Fibroblast of skin of left quadriceps (primary cell): ENCODE measurements at places on chromosomes 6 and 20.
A peak's percentile ranks its signal among the peaks of the same experiment; 100 is the strongest.

- DNase-seq: no peak
Observed at GRCh38 chr20:58244517-58245030, 16.1 kb upstream of the ANKRD60 start.

GRCh38 chr6:57262488-57262887, 40.4 kb upstream of the RAB23 start:
- DNase-seq: no peak

GRCh38 chr6:11632795-11633511, 95.4 kb downstream of the TMEM170B start:
- no peak for DNase-seq

GRCh38 chr6:38316099-38316868, 323.4 kb downstream of the BTBD9 start:
- no peak for DNase-seq

GRCh38 chr20:40673442-40673841, 15.6 kb downstream of the MAFB start:
- no peak for DNase-seq

DNA sequence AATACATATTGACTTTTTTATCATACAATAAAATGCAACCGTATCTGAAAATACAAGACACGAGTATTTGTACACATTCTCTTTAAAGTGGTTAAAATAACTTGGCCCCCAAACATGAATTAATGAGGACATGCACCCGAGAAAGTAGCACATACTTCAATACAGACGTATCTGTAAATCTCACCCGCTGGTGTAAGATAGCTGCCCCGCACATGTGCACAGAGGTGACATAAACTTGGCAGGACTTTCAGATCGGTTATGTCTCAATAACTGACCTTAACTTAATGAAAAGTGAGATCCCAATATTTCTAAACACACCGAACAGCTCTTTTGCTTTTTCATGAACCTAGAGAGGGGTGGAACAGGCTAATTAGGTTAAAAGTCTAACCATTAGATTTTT, 91.5 kb upstream of the RPS6KA2 start:
- no peak for DNase-seq

- no peak for DNase-seq
Observed at GRCh38 chr6:16687045-16687444, 74.2 kb downstream of the ATXN1 start.

GRCh38 chr6:25789475-25789874, 34.9 kb downstream of the SLC17A4 start:
- DNase-seq: no peak

GRCh38 chr20:1360094-1360846, 31.3 kb upstream of the SDCBP2 start:
- no peak for DNase-seq

DNA sequence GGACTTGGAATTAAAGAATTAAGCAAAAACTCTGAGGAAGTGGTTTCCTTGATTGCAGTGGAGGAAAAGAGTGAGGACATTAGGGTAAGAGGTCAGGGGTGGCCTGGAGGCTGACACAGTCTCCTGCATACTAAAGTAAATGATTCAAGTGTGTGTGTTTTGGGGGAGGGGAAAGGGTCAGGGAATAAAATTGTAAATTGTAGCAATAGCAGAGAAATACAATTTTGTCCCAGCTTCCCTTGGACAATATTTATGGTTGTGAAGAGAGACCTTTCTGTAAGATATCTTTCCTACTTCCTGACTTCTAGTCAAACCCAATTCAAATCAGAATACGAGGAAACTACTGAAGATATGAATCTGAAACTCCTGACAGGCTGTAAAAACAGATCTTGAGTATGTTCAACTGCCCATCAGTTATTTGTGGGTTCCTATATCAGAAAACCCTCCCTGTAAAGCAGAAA, 143.4 kb upstream of the HMGN3 start:
- DNase-seq: no peak

DNA sequence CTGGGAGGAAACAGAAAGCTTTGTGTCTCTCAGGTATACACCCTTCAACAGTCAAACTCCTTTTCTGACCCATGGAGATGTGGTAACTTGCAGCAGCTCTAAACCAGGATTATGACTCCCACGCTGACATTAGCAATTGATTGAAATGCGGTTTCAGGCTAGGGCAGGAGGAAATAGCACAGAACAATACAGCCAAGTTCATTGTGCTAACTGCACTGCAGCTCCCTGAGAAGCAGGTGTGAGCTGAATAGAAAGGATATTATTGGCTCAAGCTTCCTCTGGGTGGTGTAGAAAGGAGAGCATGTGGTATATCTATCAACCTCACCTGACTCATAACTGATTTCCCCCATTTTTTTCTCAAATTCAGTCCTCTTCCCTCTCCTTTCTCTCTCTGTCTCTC, 612.3 kb upstream of the BTBD3 start:
- no peak for DNase-seq

- no peak for DNase-seq
Observed at GRCh38 chr6:166540631-166541331, 45.7 kb downstream of the RAMACL start.

DNA sequence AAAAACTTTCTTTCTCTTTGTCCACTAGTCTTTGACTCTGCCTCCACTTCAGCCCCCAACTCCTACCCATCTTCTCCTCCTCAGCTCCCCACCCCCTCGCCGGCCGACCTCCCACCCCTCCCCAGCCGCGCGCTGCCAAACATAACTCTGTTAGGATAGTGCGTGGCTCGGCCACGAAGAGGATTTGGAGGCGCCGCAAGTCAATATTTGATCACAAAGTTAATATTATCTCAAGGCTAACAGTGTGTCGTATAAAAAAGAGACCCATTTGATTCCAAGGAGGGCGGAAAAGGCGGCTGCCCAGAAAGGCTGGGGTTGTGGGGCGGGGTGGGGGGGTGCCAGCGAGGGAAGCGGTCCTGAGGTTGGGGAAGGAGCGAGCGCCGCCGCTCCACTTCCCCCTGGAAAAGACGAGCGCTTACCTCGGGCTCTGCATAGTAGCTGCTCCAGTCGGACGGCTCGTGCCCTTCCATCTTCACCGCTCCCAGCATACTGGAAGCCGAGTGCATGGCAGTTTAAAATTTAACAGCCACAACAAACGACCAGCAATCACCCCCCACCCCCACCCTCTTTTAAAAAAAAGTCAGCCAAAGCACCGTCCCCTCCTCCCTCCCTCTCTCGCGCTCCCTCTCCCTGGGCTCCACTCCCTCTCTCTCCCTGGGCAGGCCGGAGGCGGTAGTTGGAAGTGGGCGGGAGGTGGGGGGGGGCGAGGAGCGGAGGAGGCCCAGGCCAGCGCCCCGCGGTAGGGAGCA, 425 bp downstream of the FOXA2 start:
- DNase-seq: no peak

- DNase-seq: no peak
Observed at GRCh38 chr6:108742041-108742440, 106.2 kb upstream of the ARMC2 start.

DNA sequence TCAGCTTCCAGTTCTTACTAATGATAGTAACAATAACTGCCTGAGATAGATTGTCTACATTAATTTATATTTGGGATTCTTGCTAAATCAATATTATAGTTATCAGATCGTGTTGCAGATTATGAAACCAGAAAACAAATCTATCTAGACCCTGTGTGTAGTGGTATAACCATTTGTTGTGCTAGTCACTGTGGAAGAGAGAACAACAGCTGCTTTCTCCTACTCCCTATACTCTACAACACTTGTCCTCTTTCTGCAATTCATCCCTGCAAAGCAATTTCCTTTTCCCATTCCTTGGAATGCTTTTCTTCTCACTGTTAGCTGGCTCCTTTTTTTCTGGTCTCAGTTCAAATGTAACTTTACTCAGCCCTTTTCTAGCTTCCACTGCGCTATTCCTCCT, 8.3 kb downstream of the COX7A2 start:
- DNase-seq: no peak

DNA sequence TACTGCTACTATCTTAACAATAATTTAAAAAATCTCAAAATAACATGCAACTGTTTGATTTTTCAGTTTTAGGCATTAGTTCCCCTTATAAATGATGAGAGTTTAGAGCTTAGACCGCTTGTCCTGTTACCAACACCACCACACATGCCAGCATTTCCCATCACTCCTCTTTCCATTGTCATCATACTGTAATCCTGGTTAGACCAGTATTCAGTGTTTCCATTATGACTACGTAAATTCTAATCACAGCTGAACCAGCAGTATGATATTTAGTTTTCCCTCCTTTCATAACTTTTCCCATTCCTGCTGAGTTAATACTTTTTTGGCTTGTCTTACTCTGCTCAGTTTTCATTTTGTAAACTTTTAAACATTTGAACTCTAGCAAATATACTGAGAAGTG, 12.2 kb upstream of the TBC1D20 start:
- DNase-seq: no peak

DNA sequence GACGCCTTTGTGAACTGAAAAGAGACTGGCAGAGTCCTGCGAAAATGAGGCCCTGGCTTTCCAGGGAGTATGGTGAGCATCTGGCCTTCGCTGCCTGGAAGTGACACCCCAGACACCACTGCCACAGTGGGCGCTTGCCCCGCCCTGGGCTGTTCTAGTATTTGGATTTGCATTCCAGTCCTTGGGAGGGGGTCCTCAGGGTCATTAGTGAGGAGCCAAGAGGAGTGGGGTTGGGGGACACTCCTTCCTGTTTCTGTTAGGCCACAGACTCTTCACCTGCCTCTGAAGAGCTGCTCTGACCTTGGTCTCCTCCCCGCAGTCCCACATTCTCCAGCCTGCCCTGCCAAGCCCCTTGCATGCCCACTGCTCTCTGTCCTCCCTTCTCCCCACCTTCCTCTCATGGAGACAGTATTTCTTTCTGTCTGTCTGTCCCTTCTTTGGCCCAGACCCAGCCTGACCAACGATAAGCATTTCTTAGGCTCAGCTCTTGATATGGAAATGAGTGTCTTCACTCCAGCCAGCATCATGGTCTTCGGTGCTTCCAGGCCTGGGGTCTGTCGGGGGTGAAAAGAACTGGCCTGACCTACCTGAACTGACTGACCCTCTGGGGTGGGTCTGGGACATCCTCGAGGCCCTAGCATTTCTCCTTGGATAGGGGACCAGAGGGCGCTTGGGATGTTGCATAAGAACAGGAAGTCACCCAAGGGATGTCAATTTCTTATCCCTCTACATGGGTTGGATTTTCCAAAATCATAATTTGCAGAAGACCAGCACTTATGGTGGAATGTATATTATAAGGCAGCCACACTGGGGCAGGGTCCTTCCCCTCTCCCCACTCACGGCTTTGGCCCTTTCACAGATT, 19.4 kb downstream of the SLC9A8 start:
- DNase-seq: no peak

DNA sequence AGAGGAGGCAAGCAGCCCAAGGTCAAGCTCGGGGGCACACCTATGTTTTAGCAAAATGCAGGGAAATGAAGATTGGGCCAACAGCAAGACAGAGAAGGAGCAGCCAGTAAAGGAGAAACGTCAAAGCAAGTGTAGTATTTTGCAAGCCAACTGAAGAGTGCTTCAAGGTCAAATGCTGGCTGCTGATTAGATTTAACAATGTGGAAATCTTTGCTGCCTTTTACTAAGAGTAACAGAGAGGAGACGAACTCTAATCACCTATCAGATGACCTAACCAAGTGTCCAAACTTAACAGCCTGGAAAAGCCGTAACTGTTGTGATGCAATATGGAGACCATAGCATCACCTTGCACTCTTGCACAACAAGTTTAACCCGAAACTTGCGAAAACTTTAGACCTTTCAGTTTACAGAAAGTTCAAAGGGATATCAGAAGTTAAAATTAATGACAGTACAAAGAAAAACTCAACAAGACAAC, 30.4 kb downstream of the AKIRIN2 start:
- DNase-seq: no peak

- DNase-seq: peak; percentile 31
Observed at GRCh38 chr6:73388800-73389512, 5.7 kb upstream of the DDX43 start.

- DNase-seq: no peak
Observed at GRCh38 chr20:25256226-25256859, 8.5 kb downstream of the PYGB start.

GRCh38 chr6:11366183-11366933, 133.9 kb upstream of the NEDD9 start:
- DNase-seq: no peak

GRCh38 chr20:20548527-20549266, 163.7 kb downstream of the RALGAPA2 start:
- no peak for DNase-seq

DNA sequence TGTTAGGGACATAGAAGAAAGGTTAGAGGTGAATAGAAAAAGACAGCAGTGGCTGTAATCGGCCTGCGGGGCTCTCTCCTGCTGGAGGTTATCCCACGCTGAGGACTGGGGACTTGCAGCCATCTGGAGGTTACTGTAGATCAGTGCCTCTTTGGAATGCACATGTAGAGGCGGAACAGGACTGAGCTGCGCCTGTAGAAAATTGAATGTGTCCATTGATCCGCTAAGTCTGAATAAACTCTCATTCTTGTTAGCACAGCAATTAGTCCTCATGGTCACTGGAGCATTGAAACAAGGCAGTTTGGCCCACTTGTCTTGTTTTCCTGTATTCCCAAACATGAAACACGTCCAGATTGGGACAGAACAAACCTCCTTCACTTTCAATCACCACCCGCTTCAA, 46.3 kb upstream of the F13A1 start:
- no peak for DNase-seq

GRCh38 chr20:56094228-56094627, 88.9 kb upstream of the CBLN4 start:
- DNase-seq: no peak
